Stimulated activated CD4-positive, alpha-beta T cell treated with anti-CD3 and anti-CD28 coated beads, TNF-alpha, amount 100 ng/mL, for 4 hours (primary cell): ENCODE measurements at places on chromosomes 2 and 18.

DNA sequence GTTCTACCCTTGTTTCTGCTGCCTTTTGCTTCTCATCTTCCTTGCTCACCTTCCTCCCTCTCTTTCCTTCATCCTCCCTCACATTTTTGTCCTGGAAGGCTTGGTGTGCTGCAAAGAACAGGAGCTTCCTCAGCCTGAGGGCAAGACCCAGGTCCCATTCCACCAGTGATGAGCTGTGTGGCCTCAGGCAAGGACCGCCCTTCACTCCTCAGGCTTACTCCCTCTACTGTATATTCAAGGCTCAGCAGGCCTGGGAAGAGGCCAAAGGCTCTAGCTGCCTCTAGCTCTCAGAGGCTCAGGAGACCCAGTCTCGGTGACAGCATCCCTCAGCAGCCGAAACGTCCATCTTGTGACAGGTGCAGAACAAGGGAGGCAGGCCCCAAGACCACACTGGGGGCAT is 97.5 kb downstream of the MRO start:
- DNase-seq, result no peak

- DNase-seq, result no peak
Observed at GRCh38 chr2:233977296-233977837, 60.2 kb downstream of the TRPM8 start.

- DNase-seq, result no peak
Observed at GRCh38 chr2:1840046-1840445, 95.7 kb upstream of the PXDN start.

GRCh38 chr2:233413559-233414272 is 59.4 kb downstream of the DGKD start:
- DNase-seq, result peak; percentile 69

GRCh38 chr18:43917520-43917919 is 640.2 kb upstream of the SYT4 start:
- DNase-seq, result no peak

- DNase-seq, result no peak
Observed at GRCh38 chr2:3770724-3771415, 67.5 kb downstream of the DCDC2C start.

- no peak for DNase-seq
Observed at GRCh38 chr2:223897669-223898330, 47.3 kb downstream of the WDFY1 start.

DNA sequence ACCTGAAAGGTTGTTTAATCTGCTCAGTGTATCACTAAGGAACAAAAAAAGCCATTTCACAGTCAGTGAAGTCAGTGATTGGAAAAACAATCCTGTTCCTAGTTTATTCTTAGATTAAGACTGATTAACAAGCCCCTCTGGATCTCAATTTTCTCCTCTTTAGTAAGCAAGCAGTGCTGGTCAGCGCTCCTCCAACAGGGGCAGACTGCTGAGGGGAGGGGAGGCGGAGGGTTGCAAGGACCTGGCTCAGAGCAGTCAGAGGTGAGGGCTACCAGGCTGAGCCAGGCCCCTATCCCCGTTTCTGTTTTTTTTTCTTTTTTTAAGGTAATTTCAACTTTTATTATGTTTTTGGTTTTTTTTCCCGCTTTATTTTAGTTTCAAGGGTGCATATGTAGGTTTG is 24.7 kb upstream of the KCNS3 start:
- DNase-seq, result no peak
